ENCODE measurements at places on chromosomes 4 and X.

GRCh38 chrX:10404436-10404835, 215.9 kb downstream of the MID1 start:
- no peak for DNase-seq

DNA sequence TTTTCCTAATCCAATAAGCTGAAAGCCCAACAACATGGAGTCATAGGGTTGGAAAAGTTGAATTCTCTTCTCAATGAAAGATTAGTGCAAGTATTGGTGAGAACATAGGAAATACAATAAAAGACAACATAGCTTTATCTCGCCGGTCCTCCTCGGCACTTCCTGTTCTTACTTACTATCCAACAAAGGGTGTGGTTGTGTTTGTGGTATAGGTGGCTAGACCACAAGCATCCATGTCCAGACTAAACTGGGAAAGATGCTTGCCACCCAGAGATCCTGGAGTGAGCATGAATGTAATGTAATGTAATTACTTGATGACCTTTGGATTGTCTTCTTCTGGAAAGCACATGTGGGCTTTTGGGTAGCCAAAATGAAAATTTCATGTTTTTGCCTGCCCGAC, 223.8 kb downstream of the CPE start:
- DNase-seq = no peak

GRCh38 chr4:3324093-3324815, 31.4 kb downstream of the RGS12 start:
- no peak for DNase-seq

DNA sequence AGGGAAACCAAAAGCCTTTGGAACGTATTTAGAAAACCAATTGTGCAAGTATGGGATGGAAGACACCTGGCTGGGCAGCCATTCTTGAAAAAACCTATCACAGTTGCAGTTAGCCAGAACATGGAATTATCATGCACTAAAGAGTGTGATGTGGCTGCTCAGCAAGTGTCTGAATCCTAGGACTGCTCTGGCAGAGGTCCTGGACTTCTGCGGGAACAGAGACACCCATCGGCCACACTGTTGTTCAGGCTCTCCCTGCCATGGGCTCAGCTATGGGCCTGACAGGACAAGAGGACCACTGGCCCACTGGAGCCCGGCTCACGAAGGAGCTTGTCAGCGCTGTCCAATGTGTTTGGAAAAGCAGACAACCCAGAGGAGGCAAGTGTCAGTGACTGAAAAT, 115.7 kb upstream of the GPC4 start:
- DNase-seq = no peak

GRCh38 chrX:259692-260355, 21.4 kb upstream of the PLCXD1 start:
- no peak for DNase-seq

GRCh38 chr4:165328101-165328425, 594 bp downstream of the MSMO1 start:
- DNase-seq = no peak

- no peak for DNase-seq
Measured at GRCh38 chrX:19882066-19882775, 5.2 kb downstream of the SH3KBP1 start.

- DNase-seq = no peak
Measured at GRCh38 chr4:123503698-123504363, 107.2 kb downstream of the SPRY1 start.

- DNase-seq = no peak
Measured at GRCh38 chr4:100591161-100591876, 73.5 kb upstream of the EMCN start.

- DNase-seq = no peak
Measured at GRCh38 chr4:7383266-7383665, 51.5 kb downstream of the PSAPL1 start.

DNA sequence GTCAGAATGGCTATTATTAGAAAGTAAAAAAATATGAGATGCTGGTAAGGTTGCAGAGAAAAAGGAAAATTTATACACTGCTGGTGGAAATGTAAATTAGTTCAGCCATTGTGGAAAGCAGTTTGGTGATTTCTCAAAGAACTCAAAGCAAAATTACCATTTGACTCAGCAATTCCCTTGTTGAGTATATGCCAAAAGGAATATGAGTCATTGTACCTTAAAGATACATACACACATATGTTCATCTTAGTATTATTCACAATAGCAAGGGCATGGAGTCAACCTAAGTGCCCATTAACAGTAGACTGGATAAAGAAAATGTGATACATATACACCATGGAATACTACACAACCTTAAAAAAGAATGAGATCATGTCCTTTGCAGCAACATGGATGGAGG, 148.2 kb downstream of the COMMD8 start:
- no peak for DNase-seq

DNA sequence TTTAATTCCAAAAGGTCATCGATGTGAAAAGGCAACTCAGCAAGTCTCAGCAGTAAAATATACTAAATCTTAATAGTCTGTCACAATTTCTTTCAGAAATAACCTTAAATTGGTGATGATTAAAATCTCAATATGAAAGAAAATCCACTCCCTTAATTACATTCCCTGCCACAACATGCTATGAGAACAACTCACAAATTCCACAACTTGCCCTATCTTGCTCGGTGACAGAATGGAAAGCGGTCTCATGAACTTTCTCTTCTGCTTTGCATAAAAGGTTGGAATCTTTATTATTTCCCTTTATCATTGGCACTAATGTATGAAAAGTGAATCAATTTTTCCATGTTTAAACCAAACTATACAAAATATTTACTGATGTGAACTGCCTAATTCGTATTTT, 380.8 kb downstream of the TMA16 start:
- DNase-seq = no peak

DNA sequence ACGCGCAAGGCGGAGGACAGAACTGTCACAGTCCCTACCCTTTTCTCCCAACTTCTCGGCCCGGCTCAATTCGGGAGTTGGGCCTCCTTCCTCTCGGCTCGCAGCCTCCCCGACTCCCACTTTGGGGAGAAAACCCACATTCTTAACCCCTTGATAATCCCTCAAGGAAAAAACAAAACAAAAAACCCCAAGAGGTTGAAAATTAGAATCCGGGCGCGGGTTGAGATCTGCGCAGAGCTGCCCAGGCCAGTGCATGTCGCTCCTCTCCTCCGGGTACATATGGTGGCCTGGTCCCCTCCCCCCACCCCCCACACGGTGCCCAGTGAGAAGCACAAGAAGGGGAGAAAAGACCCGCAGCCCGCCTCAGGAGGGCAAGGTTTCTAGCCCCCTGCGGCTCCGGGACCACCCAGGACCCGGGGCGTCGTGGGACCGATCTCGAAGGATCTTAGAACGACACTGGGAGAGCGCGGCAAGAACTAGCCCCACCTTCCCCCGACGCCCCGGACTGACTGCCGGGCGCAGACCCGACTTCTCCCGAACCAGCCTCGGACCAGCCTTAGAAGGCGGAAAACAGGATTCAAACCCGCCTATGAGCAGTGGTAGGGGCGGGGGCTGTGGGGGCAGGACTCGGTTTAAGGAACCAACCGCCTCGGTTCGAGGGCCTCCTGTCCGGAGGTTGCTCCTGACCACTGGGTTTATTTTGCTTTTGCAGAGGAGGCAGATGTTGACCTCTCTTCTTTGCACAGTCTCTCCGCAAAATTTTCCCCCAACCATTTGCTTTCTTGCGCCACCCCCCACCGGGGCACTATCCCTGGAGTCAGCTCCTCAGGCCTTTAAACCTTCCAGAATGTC, 2.5 kb upstream of the PDGFRA start:
- DNase-seq = no peak

DNA sequence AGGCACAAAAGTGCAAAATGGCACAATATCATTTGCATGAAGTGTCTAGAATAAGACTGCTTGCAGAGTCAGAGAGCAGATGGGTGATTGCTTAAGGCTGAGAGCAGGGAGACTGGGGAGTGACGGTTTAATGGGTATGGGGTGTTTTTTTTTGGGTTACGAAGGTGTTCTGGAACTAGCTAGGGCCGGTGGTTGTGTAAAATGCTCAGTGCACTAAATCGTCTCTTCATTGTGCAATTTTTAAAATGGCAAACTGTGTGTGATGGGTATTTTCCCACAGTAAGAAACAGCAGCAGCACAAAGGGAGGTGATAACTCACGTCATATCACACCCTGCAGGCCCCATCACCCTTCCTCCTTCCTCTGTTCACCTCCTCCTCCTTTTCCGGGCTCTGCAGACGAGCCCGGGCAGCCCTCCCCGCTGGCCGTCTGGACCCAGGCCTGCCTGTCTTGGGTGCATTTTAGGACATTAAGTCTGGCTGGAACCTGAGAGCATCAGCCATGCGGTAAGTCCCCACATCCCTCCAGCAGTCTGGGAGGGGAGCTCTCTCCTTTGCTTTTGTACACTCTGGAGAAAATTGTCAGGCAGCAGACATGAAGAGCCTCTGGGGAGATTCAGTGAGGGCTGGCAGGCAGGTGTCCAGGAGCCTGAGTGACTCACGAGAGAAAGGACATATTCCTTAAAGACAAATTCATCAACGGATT, 42.7 kb downstream of the ASMT start:
- peak; percentile 58 for DNase-seq

DNA sequence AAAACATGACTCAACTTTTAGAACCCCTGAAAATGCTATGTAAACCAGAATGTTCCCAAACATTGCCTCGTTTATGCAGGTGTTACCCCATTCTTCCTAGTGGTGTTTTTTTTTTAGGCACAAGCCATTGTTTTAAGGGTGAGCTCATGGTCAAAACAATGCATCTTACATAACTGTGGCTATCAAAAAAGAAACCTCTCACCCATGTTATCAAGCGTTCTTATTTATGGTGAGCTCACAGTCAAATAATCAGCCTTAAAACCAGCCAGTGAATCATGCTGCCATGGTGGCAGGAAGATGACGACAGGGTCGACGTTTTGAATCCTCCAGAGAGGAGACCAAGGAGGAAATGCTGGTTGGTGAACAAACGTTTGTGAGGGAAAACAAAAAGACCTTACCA, 195.2 kb downstream of the KDR start:
- DNase-seq = no peak

GRCh38 chr4:6763330-6763851, 19.1 kb upstream of the KIAA0232 start:
- DNase-seq = no peak

- no peak for DNase-seq
Measured at GRCh38 chrX:16903274-16904022, 33.3 kb upstream of the RBBP7 start.

DNA sequence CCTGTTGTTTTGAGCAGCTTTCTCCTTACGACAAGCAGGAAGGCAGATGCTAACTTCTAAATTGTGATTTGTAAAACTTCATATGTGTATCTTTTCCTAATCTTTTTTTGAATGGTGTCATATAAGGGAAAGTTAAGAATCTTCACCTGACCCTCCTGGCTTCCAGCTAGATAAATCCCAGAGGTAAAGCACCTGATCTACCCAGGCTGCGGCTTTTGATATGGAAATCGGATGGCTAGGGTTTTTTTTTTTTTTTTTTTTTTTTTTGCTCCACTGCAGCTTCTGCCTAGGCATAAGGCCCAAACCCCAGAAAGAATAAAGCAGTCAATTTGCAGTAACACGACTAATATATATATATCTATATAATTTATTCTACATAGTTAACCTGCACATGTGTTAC, 10.0 kb downstream of the MAB21L2 start:
- no peak for DNase-seq

- no peak for DNase-seq
Measured at GRCh38 chrX:1529328-1529727, 7.7 kb downstream of the P2RY8 start.

GRCh38 chrX:1205681-1206611, 6.5 kb downstream of the CRLF2 start:
- DNase-seq = no peak

- no peak for DNase-seq
Measured at GRCh38 chr4:147388018-147388417, 92.9 kb upstream of the EDNRA start.

GRCh38 chr4:76690011-76690905, 207.7 kb downstream of the SOWAHB start:
- DNase-seq = no peak

DNA sequence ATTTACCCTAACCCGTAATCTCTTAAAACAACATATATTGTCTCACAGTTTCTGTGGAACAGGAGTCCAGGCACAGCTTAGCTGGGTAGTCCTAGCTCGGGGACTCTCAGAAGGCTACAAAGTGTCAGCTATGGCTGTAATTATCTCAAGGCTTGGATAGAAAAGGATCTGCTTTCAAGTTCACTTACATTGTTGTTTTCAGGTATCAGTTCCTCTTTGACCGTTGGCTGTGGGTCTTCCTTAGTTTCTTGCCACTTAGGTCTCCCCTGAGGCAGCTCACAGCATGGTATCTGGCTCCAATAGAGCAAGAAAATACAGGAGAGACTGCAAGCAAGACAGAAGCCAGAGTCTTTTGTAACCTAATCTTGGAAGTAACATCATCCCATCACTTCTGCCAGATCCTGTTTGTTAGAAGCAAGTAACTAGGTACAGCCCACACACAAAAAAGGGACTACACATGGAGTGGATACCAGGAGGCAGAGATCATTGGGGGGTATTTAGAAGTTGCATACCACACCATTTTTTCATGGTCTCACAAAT, 137.0 kb downstream of the MAGEB5 start:
- no peak for DNase-seq

DNA sequence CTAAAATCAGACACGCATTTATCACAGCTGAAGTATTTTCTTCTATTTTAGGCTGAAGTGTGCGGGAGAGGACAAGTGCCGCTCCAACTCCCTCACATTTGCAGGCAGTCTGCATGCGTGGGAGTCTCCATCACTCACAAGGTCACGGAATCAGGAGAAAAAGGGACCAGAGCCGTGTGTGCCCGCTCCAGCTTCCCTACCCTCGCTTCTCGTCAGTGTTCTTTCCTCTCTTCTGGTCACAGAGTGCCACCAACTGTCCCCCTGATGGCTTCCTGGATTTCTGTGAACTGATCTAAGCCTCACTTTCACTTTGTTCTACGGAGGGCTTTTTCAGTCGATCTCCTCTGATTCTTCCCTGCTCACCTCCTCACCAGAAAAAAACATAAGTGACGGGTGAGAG, 407.4 kb upstream of the AADAT start:
- DNase-seq = no peak

- DNase-seq = no peak
Measured at GRCh38 chr4:80036949-80037685, 35.9 kb downstream of the ANTXR2 start.

GRCh38 chr4:37475087-37475486, 211.1 kb downstream of the RELL1 start:
- no peak for DNase-seq

DNA sequence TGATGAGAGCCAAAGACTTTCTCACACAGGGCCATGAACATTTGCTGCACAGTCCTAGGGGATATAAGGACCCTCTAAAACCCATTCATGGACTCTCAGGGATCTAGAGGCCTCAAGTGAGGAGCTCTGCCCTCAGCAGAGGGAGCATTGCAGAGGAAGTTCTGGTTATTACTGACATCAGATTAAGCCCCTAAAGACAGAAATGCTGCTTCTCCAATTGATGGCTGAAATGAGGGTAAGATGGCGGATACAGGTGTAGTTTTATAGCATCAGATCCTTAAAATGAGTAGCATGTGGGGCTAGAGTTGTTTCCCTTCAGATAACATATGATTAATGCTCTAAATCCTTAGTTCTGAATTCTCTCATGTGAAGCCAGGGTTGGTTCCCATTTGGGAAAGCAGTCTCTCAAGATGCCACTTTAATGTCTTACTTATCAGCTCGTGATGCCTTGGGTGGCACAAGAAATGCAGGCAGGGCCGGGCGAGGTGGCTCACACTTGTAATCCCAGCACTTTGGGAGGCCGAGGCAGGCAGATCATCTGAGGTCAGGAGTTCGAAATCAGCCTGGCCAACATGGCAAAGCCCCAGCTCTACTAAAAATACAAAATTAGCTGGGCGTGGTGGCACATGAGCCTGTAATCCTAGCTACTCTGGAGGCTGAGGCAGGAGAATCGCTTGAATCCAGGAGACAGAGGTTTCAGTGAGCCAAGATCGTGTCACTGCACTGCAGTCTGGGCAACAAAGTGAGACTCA, 7.9 kb downstream of the RHOH start:
- no peak for DNase-seq

- peak; percentile 35 for DNase-seq
Measured at GRCh38 chrX:109485470-109486340, 3.8 kb upstream of the GUCY2F start.

All from stimulated activated naive CD4-positive, alpha-beta T cell (primary cell).